ENCODE measurements at places on chromosomes 2 and 18.

- no peak for DNase-seq
Observed at GRCh38 chr2:28678175-28678855, 73.3 kb upstream of the PPP1CB start.

- DNase-seq: no peak
Observed at GRCh38 chr2:146701183-146701582, 1143.6 kb upstream of the ACVR2A start.

GRCh38 chr18:42578792-42579191 is 536.7 kb downstream of the RIT2 start:
- no peak for DNase-seq

DNA sequence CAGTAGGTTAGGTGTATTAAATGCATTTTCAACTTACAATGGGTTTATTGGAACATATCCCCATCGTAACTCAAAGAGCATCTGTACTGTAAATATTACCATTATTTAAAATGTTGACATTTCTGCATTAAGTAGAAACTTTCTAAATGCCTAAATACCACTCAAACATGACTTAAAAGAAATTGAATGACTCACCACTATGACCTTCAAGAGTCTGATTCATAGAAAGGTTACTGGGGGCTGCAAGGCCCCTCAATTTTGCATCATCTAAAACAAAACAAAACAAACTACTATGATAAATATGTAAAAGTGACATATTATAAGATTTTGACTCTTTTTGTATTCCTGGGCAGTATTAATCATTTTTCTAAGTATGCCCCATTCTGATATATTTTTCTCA is 7.6 kb downstream of the WDR35 start:
- DNase-seq: no peak

DNA sequence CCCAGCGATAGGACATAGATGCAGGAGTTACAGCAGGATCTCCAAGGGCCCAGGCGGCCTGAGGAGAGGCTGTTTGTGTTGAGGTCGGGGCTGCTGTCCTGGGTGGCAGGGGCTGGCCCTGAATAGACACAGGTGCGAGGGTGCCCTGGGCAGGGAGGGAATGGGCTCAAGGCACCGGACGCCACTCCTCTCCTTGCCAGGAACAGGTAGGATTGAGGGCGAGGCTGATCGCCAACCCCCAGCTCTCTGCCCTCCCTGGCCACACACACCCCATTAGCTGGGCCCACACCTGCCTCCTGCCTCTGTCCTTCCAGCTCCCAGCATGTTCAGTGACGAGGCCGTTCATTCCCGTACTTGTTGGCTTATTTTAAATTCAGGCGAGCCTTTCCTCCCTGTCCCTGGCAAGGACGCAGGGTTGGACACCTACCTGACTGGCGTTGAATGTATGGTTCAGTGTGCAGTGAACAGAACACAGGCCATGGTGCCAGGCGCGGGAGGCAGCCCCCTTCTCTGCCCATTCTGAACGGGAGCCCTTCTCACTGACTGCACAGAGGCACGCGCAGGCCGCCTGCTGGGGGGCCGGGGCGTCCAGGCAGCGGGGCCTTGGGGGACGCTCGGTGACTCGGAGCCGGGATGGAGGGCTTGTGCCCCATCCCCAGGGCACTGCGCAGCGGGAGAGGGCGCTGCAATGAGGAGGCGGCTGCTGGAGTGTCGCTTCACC is 41.3 kb upstream of the SNED1 start:
- no peak for DNase-seq

DNA sequence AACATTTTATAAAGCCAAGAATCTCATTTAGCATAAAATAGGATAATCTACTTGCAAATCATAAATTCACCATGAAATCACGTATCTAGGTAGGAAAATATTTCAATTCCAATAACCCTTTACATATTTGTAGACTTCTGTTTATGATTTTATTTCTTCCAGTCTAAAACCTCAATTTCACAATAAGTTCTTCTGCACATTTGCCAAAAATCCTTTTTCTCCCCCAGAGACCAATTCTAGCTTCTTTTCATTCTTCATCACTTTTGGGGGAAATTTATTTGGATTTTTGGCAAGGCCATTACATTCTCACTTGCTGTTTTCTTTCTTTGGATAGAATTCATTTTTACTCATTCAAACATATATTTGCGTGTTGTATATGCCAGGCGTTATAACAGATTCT is 86.8 kb downstream of the SPRED2 start:
- no peak for DNase-seq

Measured in activated naive CD8-positive, alpha-beta T cell treated with anti-CD3 and anti-CD28 coated beads, Interleukin-2, amount 50 U/mL, for 24 hours (primary cell).